ENCODE measurements at places on chromosomes 11 and 22.

DNA sequence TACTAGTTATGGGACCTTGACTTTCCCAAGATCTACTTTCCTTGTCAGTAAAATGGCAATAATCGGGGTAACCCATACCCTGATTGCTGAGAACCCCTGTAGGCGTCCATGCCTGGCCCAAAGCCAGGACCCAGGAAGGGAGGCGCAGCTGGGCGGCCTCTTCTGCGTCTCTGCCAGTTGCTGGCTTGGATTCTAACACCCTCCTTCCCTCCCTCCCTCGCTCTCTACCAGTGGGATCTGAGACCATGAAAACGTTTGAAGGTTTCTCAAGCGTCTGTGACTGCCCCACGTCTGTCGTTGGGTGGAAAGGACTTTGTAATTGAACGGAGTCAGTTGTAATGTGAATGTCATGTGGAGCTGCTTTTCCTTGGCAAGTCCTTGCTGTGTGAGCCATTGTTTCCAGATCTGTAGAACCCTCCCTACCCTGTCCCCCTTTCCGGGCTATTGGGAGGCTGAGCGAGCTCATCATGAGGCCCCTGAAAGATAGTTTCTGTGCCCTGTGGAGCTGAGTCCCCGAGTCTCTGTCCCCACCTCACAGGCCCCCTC lies 47.8 kb downstream of the PARVB start:
- DNase-seq: no peak

- no peak for DNase-seq
These were observed 5.0 kb downstream of the CCND1 start for GRCh38 chr11:69645801-69646492.

- no peak for DNase-seq
These were observed 504.1 kb downstream of the NELL1 start for GRCh38 chr11:21173476-21173875.

DNA sequence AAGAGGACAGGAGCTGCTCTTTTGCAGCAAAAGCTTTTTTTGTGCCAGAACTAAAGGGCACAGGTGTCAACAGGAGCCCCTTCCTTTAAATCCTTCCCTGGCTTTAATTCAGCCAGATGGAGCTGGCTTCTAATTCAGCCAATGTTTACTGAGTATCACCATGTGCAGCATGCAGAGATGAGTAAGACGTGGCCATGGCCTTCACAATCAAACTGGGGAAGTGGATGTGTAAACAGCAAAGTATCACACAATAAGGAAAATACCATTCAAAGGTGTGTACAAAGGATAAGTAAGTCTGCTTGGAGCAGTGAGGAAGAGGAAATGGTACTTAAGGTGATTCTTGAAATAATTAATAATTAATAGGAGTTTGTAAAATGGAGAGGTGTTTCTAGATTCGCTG lies 243.4 kb downstream of the NXPE2 start:
- no peak for DNase-seq

DNA sequence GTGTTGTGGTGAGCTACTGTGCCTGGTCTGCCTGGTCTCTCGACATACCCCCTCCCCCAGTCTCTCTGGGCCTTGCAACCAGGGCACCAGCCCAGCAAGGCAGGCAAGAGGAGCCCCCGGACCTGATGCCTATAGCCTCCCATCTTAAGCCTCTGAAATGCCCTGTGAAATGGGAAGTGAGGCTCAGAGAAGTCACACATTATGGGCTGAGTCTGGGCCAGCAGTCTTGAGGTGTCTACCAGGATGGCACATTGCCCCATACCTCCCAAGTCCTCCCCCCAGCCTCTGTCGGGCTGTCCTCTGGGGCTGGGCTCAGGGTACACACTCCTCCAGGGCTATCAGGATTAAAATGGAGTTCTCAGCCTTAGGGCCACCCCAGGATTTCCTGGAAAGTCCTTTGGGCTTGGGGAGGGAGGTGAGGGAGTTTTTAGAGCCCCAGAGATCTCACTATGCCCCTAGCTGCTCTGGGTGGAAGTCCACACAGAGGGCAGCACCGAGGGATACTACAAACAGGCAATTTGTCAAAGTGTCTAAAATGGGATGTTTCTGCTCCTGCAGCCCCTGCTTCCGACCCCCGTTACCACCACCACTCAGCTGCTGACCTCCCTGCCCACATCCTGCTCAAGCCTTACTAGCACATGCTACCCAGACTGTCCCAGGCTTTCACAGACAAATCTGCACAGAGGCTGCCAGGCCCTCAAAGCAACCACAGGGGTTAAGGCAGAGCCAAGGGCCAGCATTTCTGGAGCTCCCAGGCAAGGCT lies 3.1 kb upstream of the SH3BP1 start:
- no peak for DNase-seq

- no peak for DNase-seq
These were observed 979 bp downstream of the ZBED5 start for GRCh38 chr11:10856689-10857458.

DNA sequence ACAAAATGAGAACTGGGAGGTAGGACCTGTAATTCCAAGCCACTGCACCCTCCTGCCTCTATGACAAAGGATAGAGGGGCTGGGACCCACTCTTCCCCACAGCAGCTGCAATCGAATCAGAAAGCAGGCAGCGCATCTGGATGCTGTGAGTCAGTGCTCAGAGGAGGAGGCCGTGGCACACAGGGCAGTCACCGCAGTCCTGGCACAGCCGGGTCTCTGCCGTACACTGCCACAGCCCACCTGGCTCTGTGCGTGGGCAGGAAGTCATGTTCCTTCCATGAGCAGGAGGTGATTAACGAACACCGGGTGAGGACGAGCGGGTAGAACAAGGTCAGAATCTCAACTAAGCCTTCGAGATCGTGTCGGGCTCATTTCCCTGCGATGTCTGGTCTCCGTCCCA lies 30.2 kb upstream of the PPFIA1 start:
- DNase-seq: no peak

DNA sequence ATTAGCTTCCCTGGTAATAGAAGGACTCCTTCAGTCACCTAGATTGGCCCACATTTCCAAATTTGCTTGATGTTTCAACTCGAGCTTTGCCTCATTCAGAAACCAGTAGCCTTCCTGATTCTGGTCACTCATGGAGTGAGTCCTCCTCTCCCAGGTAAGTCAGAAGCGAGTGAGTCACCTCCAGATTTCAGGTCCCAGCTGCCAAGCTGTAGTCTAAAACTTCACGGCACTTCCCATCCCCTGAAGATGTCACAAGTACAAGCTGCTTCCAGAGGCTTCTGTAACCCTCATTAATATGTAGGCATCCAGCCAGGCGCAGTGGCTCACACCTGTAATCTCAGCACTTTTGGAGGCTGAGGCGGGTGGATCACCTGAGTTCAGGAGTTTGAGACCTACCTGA lies 23.5 kb downstream of the ARHGAP8 start:
- DNase-seq: no peak

DNA sequence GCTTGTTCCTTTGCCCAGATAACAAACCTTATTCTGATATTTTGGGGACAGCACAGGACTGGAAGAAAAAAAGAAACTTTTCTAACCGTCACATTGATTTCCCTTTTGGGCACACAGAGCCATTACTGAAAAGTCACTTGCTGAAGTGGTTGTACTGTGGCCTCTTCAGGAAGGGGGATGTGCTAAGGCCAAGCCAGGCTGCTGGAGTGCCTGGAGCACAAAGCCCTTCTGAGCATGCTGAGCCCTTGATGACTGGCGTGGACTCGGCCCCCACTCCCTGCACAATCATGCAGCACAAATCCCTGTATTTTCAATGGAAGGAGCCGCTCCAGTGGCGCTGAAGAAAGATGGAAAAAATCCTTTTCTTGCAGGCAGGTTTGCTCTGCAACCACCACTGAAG lies 164.2 kb downstream of the NTM start:
- no peak for DNase-seq

DNA sequence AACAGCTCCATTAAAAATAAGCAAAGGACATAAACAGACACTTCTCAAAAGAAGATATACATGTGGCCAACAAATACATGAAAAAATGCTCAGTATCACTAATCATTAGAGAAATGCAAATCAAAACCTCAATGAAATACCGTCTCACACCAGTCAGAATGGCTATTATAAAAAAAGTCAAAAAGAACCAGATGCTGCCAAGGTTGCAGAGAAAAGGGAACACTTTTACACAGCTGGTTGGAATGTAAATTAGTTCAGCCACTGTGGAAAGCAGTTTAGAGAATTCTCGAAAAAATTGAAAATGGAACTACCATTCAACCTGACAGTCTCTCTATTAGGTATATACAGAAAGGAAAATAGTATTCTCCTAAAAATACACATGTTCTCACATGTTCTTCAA lies 102.4 kb upstream of the FIBIN start:
- no peak for DNase-seq

- no peak for DNase-seq
These were observed 284.4 kb downstream of the LUZP2 start for GRCh38 chr11:24781288-24781687.

GRCh38 chr22:27796829-27797519 lies 4.6 kb downstream of the MN1 start:
- no peak for DNase-seq

- no peak for DNase-seq
These were observed 324.3 kb downstream of the OPCML start for GRCh38 chr11:133207995-133208394.

GRCh38 chr11:133753150-133753549 lies 92.2 kb downstream of the SPATA19 start:
- no peak for DNase-seq

DNA sequence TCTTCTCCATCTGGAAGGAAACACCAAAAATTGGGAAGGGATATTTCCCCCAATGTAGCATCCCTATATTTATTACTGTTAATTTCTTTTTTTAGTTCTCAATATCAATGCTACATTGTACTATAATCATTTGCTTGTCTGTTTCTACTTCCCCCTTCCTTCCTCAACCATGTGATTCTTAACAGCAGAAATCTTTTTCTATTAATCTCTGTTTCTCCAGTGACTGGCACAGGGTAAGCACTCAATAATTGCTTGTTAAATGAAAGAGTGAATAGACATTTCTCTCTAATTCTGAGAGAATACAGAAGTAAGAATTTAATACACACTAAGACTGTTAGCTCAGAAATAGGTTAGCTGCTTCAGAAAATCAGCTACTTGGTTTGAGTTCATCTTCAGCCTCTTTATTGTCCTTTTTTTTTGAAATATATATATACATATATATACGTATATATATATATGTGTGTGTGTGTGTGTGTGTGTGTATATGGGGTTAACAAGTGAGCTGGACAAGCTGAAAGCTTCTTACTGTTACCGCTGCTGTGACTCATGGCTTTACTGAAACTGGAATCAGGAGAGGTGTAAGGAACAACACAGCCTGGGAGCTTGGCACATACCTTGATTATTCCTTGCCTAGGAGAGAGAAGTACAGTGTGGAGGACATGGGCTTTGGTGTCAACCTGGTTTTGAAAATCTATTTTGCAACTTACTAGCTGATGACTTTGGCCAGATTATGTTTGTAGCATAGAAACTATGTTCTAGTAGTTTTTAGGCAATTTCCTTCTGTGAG lies 26.2 kb upstream of the PDE3B start:
- no peak for DNase-seq

- no peak for DNase-seq
These were observed 4.0 kb downstream of the RPL3 start for GRCh38 chr22:39315389-39315788.

DNA sequence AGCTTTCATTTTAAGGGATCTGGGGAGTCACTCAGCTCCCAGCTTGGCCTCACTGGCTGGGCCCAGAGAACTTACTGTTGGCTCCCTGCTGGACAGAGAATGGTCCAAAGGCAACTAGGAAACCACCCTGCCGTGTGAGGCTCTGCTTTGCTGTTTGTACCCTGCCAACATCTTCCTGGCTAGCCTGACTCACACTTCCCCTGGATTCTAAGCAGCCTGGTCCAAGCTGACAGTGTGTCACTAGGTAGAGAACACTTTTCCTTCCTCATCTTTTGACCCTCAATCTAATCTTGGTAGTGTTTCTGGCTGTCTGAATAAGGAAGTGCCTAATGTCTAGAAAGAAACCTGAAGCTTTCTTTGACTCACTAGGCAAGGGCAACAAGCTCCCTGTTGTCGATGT lies 76.7 kb downstream of the FAR1 start:
- no peak for DNase-seq

DNA sequence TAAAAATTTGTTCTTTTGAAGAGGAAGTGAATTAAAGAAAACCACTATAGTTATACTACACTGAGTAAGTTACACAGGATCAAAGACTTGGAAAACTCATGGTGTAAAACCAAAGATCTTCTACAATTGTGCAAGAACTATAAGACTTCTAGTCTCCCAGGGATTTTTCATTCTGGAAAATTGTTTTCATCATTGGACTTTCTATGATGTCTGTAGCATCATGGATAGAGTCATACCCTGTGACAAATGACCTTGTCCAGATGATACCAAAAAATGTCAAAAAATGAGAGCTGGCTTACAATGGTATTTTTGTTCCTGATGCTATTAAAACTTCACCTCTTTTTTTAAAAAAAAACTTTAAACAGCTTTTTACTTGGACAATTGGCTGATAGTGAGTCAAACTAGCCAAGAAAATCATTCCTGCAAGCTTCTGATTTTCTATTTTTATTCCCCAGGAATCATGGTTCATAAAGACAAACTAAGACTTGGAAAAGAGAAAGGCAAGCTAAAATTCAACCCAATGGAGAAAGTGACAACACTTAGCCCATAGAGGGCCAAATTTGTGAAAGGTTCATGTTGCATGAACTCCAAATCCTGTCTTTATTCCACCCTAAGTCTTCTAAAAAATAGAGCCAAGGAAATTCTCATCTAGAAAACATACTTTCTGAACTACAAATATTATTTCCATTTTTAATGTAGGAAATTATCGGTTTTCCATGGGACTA lies 30.7 kb downstream of the ME3 start:
- DNase-seq: no peak

- no peak for DNase-seq
These were observed 229.8 kb upstream of the LUZP2 start for GRCh38 chr11:24267014-24267413.

DNA sequence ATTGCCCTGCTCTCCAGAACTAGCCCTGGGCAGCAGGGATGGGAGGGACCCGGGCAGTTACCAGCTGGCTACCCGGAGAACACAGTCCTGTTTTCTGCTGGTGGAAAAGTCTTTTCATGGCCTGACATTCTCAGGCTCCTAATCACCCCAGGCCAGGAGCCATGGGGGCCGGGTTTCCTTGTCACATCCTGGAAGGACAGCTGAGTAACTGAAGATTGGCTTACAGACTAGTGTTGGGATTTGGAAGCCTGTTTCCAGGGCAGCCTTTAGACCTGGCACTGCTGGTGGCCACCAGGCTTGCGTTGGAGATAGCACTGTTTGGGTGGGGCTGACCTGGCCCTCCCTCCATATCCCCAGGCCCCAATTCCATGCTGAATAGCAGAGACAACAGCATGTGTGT lies 349.0 kb downstream of the CTTN start:
- no peak for DNase-seq

DNA sequence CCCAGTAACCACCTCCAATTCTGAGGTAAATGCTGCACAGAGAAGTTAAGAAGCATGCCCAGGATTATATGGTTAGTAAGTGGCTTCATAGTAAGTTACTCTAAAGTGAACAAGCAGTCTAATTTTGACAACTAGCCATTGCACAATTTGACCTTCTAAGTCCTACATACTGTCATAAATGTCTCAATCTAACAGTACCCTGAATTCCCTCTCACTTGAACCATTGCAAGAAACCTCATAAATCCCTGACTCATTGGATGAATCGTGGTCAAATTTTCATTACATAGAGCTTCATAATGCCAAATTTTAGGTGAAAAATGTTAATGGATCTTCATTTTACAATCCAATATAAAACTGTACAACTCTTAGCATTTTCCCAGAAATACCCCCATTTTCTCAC lies 217.3 kb upstream of the GRIA4 start:
- DNase-seq: no peak

- no peak for DNase-seq
These were observed 147.4 kb upstream of the TEAD1 start for GRCh38 chr11:12526789-12527188.

GRCh38 chr11:61904539-61905048 lies 12.8 kb downstream of the RAB3IL1 start:
- no peak for DNase-seq

Measured in T-helper 17 cell (primary cell).